ENCODE measurements at places on chromosomes 4 and X.
A peak's percentile ranks its signal among the peaks of the same experiment; 100 is the strongest.

DNA sequence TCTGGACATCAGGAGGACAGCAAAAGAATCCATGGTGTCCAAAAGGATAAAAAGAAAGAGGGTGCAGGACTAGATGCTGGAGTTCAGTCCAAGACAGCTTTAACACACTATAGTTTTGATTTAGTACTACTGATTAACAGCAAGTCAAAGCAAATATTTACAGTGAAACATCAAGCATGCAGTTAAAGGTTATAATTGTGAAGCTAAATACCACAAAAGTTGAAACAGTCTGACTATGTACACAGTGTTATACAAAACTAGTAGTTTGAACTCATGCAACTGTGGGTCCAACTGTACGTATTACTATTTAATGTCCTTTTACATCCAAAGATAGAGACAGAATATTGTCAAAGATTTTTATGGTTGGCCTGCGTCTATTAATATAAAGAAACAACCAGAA is 57.6 kb downstream of the CHIC2 start:
- DNase-seq: no peak

DNA sequence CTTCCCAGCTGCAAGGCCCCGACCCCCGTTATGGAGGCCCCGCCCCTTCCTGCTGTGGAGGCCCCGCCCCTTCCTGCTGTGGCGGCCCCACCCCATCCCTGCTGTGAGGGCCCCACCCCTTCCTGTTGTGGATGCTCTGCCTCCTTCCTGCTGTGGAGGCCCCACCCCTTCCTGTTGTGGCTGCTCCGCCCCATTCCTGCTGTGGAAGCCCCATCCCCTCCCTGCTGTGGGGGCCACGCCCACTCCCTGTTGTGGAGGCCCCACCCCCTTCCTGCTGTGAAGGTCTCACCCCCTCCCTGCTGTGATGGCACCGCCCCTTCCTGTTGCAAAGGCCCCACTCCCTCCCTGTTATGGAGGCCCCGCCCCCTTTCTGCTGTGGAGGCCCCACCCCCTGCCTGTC is 104.9 kb upstream of the PSAPL1 start:
- peak; percentile 83 for DNase-seq

- DNase-seq: no peak
Measured at GRCh38 chr4:8320386-8320750, 50.8 kb downstream of the HTRA3 start.

- no peak for DNase-seq
Measured at GRCh38 chrX:148784856-148785255, 284.4 kb downstream of the AFF2 start.

DNA sequence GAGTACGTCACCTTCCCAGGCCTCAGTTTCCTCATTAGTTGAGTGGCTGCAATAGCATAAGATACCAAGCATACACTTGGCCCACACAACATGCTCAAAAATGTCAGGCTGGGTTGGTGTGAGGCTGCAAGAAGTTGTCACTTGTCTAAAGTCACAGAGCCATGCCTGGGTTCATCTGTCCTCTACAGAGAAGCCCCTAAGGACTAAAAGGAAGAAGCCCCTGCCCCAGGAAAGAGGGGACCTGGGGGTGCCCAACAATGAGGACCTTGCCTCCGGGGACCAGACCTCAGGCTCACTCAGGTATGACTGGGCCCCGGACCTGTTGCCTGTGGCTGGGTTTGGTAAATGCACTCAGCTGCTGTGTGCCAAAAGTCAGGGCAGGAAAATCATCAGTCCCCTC is 82.7 kb downstream of the CRMP1 start:
- DNase-seq: no peak

GRCh38 chrX:65331371-65331770 is 203.2 kb downstream of the LAS1L start:
- DNase-seq: no peak

DNA sequence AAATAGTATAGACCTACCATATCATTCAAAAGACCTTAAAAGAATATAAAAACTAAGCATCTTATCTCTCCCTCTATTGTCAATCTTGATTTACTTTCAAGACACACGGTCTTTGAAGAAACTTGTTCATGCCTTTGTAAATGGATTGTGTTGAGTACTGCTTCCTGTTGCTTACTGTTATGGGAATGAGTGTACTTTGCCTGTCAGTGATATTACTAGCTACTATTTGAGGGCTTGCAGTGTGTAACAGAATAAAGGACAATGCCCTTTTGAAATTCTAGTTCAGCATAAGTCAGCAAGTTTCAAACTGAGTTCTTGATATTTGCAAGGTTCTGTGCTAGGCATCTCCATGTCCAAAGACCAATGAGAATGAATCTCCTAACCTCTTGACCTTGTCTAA is 36.0 kb downstream of the CDKL5 start:
- no peak for DNase-seq

DNA sequence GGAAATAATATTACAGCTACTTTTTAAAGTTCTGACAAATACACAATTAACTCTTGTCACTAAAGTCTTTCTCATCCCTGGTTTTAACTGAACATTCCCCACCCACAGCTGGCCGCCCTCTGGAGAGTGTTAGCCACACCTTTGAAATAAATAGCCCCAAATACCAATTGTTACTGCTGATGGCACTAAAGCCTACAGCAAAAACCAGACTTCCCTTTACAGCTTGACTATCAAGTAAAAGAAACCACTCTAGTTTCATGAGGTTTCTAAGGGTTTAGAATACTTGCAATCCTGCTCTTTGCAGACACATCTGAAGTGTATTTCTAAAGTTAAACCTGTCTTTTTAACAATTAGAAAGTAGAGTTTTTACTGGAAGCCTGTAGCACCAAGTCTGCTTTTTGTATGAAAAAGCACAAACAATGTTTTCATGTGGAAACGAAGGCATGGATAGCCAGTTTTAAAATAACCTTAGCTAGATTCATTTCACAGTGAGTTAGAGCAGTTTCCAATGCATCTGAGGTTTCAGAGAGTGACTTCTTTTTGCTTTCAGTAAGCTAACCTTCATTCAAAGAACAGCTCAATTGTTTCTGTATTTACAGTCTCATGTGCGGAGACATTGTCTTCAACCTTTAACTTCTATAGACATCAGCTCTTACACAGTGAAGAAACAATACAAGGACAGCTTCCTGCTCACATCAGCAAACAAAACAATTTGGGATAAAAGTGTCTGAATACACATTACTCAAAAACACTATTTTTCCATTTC is 164.8 kb upstream of the VEGFC start:
- no peak for DNase-seq

- no peak for DNase-seq
Measured at GRCh38 chr4:23897564-23898109, 7.8 kb upstream of the PPARGC1A start.

DNA sequence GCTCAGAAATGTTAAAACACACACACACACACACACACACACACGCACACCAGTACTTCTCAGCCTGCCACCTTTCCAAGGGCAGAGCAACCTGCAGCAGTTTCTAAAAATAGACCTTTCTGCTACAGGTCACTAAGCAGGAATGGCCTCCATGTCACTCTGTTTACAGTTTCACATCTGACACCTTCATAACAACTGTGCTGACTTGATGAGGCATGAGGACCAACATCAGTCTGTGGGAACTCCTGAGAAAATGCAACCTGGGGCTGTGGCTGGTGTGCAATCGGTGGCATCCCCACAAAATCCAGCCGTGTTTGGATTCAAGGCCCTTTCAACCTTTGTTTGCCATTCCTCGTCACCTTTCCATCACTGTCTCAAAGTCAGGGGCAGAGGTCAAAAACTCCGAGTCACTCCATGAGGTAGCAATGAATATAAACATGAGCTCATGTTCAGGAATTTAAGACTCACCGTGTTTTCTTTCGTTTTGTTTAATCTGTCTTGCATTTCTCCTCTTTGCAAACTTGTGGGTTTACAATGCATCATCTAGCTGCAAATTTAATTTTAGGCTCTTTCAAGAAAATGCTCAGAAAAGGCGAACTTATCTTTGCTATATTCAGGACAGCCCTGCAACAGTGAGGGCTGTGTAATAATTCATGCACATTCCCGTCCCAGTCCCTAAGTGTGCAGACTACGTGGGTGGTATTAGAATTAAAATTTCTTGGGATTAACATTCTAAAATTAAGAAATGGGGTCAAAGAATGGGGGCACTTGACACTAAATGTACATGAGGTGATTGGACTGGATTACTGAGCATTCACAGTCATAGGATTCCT is 135.3 kb downstream of the SHROOM3 start:
- DNase-seq: no peak

DNA sequence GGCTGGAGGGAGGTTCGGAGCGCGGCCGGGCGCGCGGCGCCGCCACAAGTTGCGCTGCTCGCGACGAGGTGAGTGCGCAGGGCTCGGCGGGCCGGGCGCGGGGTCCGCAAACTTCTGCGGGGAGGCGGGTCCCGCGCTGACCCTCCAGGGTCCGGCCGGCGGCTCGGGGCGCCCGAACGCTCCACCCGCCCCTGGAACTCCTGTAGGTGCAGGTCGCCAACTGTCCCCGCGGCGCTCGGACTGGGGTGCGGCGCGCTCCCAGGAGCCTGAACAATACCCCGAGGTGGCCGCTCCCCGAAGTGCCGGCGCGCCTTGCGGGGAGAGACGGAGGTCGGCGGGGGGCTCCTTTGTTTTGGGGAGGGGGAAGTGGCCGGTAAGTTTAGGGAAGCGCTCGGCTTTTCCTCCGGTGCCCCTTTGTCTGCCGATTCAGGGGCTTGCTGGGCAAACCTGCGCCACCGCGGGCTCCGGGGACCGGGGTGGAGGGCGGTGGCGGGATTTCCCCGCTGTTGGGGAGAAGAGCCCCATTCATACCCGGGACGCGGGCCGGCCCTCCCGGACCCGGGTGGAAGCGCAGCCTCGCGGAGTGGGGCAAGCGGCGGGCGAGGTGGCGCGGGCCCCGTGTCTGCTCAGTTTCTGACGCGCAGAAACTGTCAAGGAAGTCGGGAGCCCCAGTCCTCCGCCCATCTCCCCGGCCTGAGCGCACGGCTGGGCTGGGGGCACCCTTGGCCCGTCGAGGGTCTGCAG is 694 bp downstream of the TBL1X start:
- peak; percentile 31 for DNase-seq

GRCh38 chr4:152999346-153000075 is 63.4 kb downstream of the FHDC1 start:
- no peak for DNase-seq

DNA sequence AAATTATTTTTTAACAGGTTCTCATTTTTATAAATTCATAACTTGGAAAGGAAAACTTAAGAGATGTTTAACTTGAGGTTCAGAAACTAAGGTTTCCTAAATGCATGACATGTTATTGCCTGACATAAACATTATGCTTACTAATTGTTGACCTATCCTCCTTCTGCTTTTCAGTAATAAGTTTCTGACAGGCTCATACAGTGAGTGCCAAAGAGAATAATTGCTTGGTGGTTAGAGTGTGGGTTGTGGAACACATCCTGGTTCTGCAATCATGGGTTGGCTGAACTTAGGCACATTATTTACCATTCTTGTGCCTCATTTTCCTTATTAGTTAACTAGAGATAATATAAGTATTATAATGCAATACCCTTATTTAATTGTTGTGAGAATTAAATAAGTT is 56.5 kb downstream of the BMPR1B start:
- no peak for DNase-seq

- no peak for DNase-seq
Measured at GRCh38 chr4:184732126-184732525, 1.8 kb downstream of the CENPU start.

DNA sequence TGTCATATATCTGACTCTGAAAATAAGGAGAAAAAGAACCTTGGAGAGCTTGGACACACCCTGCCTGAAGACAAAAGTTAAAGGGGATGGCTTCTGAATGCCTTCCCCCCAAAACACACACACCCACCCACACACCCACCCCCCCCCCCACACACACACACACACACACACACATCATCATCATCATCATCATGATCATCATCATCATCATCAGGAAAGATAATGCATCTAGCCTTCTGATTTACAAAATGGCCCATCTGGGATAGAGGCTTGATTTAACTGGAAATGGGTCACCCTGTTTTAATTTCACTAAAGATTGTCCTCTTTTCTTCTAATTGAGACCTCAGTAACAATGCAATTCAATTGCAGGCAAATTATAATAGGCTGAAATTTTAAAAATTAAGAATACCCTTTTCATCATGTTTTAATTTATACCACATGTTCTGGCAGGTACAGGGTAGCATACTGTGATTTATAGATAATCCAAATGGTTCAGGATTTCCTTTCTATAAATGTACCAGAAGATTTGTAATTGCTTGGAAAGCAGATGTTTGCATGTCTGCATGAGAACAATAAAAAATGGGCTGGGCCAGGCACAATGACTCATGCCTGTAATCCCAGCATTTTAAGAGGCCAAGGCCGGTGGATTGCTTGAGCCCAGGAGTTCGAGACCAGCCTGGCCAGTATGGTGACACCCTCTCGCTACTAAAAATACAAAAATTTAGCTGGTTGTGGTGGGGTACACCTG is 56.5 kb downstream of the TRIM2 start:
- no peak for DNase-seq

GRCh38 chrX:49754233-49754857 is 58.6 kb upstream of the PAGE1 start:
- peak; percentile 66 for DNase-seq

DNA sequence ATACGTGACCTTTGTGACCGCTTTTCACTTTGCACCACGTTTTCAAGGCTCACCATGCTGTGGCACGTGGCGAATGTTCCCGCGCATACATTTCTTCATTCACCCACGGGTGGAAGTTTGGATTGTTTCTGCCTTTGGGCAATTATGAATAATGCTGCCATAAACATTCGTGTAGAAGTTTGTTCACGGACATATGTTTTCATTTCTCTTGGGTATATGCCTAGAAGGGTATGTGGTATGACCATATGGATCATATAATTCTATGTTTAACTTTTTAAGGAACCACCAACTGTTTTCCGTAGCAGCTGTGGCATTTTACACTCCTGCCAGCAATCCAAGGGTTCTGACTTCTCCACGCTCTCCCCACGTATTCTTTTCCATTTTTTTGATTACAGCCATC is 60.9 kb upstream of the MXD4 start:
- DNase-seq: no peak

GRCh38 chr4:118035309-118035708 is 1.0 kb downstream of the NDST3 start:
- DNase-seq: no peak

Measured in HEK293T (cell line).